Activated effector memory CD4-positive, alpha-beta T cell treated with Interleukin-2 at 50 U/mL for 16 hours (primary cell): ENCODE measurements at places on chromosomes 4 and X.
A peak's percentile ranks its signal among the peaks of the same experiment; 100 is the strongest.

DNA sequence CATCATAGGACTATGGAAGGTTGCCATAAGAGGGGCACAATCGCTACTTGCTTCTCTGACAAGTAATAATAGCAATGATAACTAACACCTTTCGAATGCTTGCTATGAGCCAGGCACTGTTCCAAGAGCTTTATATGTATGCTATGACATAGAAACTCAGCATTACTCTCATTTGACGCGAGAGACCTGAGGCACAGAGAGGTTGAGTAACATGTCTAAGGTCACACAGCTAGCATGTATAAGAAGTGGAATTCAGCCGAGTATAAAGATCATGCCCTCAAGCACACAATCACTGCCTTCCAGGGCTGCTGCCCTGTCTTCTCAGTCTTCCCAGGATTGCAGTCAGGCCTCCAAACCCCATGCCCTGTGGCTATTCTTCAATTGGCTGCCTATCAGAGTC lies 19.5 kb downstream of the PJA1 start:
- no peak for DNase-seq

- peak; percentile 77 for DNase-seq
Measured at GRCh38 chr4:153466081-153466948, at the start of gene TMEM131L. TSS of gene TMEM131L (plus strand) at chr4:153466360. CDS start at chr4:153466398, 38 bp downstream.

- DNase-seq, result peak; percentile 37
Measured at GRCh38 chr4:52911684-52912294, 49.7 kb downstream of the RASL11B start.

DNA sequence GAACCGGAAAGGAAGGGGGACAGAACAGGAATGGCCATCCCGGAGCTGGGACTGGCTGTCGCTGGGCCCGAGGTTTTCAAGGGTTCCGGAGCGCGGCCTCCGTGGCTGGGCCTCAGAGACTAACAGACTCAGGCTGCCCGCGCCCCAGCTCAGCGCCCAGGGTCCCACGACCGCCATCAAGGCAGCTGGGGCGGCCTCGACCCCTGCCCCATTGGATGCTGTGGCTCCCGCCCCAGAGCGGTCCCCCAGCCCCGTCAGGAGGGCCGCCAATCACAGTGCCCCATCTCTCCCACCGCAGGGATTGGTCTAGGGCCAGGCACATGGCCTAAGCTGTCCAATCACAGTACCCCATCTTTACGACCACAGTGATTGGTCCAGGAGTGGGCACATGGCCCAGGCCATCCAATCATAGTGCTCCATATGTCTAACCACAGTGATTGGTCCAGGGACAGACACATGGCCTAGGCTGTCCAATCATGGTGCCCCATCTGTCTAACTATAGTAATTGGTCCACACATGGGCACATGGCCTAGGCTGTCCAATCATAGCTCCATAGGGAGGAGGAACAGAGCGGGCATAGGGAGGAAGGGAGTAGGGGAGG lies 105.3 kb upstream of the NKX1-1 start:
- DNase-seq, result peak; percentile 12
